ENCODE measurements at places on chromosomes 6 and 20. TPM values are rescaled to one million over a fixed set of nuclear protein-coding genes. Genes with fewer than 3 reads are reported as not detected.

The SLC35D3 gene
- total RNA-seq, result not detected

- peaks cover 17% of the 10 kb centered on the region for H3K4me1 ChIP-seq
- no peaks in the 10 kb centered on the region for H3K36me3 ChIP-seq
- no peak for DNase-seq
- H3K27me3 ChIP-seq, result peaks cover 8% of the 10 kb centered on the region
Measured at GRCh38 chr6:96520171-96521115, 1.2 kb upstream of the UFL1 start.

- no peaks in the 10 kb centered on the region for H3K27me3 ChIP-seq
- no peaks in the 10 kb centered on the region for H3K4me1 ChIP-seq
- H3K4me3 ChIP-seq, result no peak overlapping the region
- no peaks in the 10 kb centered on the region for H3K36me3 ChIP-seq
Measured at GRCh38 chr6:134480593-134480992, 162.7 kb upstream of the SGK1 start.

DNA sequence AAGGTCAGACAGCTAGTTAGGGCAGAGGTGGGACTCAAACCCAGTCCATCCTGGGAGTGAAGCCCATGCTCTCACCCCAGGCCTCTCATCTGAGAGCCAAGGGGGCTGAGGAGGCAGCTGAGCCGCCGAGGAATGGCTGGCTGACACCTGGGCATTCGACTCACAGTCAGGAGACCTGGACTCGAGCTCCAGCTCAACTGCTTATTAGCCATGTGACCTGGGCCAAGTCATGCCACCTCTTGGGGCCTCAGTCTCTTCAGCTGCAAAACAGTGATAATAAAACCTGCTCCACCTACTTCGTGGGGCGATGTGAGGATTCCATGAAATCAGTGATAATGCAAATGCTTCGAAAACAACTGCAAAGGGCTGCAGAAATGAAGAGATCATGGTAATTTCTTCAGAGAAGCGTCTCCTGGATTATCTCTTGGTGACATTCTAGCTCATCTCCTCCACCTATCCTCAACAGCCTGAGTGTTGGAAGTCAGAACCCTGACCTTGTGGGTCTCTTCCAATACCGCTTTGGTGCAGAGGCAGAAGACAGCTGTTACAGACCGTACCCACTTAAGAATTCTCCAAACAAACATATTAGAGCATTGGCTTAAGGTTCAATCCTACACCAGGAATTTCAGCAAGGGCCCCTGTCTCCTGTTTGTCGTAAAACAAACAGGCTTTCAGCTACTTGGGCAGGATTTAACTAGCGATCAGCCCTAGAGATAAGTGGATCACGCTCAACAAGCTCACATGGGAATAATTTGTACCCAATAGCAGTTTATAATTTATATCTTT lies 60.0 kb upstream of the PIM1 start:
- no peak for DNase-seq
- H3K4me3 ChIP-seq, result no peak overlapping the region
- peaks cover 10% of the 10 kb centered on the region for H3K4me1 ChIP-seq
- no peaks in the 10 kb centered on the region for H3K36me3 ChIP-seq
- no peak overlapping the region for H3K27ac ChIP-seq

GRCh38 chr6:153367021-153367420 lies 235.9 kb upstream of the RGS17 start:
- no peak for DNase-seq
- H3K4me1 ChIP-seq, result no peaks in the 10 kb centered on the region
- peaks cover under 1% of the 10 kb centered on the region for H3K27me3 ChIP-seq
